A549 (cell line): ENCODE measurements at places on chromosomes 3 and 15.

DNA sequence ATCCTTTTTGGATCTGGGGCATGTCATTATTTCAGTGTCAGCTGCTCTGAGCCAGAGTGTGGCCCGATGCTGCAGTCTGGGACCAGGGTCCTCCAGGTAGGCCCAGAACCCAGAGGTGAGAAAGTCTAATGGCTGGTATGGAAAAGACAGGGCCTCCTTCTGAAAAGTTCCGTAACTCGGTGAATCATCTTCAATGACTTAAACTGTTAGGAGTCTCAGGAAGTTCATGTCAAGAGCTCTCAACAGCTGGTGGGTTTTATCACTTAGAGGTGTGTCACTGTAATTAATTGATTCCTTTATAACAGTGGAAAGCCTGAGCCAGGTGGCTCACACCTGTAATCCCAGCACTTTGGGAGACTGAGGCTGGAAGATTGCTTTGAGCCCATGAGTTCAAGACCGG lies 28.5 kb upstream of the PDE8A start:
- no peak for DNase-seq

GRCh38 chr15:89168316-89168833 lies 53.0 kb downstream of the RLBP1 start:
- no peak for DNase-seq

DNA sequence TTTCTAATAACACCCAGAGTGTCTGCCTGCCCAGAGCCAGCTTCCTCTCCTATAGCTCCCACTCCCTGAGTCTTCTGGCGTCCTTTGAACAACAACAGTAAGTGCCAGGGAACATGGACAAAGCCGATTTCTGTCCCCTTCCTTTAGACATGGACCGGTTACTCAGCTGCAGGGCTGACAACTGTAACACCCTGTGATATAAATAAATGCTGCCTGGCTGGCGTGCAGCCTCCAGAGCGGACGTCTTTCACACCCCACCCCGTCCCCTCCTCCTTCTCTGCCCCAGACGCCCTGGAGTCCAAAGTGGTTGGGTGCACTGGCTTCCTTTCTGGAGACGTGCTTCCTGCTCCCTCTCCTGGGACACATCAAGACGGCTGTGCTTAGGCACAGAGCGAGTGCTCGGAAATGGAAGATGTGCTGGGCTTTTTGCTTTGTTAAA lies 281.9 kb upstream of the LRRFIP2 start:
- no peak for DNase-seq

DNA sequence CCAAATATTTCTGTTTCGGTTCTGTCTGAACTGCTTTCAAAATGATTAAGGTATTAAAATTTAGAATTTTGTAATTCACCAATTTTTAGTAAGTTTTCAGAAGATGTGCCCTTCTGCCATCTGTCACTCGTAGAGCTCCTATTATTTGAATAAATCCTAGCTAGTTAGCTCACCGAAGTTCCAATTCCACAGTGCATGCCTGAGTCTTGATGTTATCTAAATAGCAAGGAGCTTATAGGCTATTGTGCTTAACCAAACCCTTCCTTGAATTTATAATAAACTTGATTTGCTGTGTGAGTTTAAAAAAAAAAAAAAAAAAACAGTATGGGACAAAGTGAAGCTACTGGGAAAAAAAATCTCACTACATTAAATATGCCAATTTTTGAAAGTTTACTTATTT lies 18.7 kb downstream of the ATP13A3 start:
- no peak for DNase-seq

DNA sequence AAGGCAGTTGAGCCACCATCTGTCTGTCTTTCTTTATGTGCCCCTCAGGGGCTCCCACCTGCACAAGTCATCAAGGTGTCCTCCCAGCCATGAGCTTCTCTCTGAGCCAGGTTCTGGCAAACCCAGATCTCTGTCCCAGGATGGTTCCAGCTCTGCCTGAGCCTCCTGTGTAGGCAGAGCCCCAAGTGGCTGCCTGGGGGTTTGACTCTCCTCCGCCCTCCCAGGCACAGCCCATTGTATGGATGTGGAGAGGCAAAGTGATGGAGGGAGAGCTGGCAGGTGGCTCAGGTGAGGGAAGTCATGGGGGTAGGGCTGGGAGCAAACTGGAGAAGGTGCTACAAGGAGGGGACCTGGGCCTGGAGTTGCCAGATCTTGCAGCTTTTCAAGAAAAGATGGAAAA lies 56.9 kb downstream of the GRIP2 start:
- DNase-seq = no peak

DNA sequence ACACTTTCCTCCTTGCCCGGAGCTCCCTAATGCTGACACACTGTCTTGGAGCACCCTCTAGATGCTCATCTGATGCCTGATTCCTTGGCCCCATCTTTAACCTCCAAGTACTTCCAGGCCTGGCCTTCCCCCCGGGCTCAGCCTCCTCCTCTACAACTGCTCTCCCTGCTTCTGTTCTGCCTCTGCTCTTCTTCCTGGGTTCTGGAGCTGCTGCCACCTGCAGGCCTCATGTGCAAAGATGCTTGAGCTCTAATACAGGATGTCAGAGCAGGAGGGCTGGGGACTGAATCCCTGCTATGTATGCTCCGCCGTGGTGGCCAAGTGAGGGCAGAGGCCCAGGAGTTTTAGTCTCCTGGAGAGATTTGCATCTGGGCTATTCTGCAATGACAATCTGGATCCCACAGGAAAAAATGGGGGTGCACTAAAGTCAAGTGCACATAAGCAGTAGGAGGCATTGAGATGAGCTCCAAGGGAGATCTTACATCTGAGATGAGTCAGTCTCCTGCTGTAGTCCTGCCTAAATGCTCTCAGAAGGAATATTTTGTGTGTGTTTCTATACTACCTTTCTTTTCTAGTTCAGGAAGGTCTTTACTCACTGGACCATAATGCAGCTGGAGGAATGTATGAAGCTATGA lies 296.3 kb downstream of the UACA start:
- DNase-seq = peak; percentile 79

- no peak for DNase-seq
Observed at GRCh38 chr15:31207246-31207645, 105.7 kb upstream of the TRPM1 start.

- DNase-seq = no peak
Observed at GRCh38 chr15:100033140-100033857, 300.1 kb upstream of the LYSMD4 start.

DNA sequence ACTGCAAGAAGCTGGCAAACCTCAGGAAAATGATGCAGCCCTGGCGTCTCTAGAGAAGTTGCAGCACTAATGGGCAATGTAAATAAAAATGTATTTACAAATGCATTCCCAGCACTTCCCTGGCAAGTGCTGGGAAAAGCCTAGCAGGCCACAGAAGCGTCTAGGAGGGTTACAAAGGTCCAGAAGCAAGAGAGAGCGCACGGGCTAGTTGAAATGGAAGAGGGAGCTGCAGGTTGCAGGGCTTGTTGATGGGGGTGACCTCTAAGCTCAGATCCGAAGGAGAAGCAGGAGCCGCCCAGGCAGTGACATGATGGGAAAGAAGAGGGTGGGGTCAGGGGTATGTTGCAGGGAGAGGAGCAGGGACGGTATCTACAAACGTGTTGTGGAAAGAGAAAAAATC lies 2.7 kb upstream of the KNL1 start:
- DNase-seq = no peak

GRCh38 chr3:50255251-50255615 lies 13.7 kb upstream of the SEMA3B start:
- DNase-seq = no peak

GRCh38 chr3:198030125-198030524 lies 70.1 kb downstream of the LMLN start:
- DNase-seq = no peak

DNA sequence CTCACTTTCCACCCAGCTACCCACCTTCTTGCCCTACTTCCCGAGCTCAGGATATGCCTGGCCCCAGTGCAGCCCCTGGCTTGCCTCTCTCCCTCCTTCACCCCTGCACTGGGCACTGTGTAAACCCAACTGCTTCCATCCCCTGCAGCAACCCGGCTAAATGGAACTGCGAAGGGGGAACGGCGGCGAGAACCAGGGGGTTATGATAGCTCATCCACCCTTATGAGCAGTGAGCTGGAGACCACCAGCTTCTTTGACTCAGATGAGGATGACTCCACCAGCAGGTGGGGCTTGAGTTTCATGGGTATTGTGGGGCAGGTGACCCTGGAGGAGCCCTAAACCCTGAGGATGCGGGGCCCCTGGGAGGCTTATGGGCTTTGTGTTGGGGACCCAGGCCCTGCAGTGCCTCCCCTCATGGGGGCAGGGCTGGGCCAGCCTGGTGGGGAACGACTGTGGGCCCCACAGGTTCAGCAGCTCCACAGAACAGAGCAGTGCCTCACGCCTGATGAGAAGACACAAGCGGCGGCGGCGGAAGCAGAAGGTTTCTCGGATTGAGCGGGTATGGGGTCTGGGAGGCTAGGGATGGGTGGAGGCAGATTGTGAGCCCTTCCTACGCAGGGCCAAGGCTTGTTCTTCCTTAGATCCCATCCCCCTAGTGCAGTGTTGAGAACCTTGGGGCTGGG lies 9.6 kb downstream of the DVL3 start:
- DNase-seq = no peak

- no peak for DNase-seq
Observed at GRCh38 chr3:74000725-74001124, 376.0 kb upstream of the PDZRN3 start.

DNA sequence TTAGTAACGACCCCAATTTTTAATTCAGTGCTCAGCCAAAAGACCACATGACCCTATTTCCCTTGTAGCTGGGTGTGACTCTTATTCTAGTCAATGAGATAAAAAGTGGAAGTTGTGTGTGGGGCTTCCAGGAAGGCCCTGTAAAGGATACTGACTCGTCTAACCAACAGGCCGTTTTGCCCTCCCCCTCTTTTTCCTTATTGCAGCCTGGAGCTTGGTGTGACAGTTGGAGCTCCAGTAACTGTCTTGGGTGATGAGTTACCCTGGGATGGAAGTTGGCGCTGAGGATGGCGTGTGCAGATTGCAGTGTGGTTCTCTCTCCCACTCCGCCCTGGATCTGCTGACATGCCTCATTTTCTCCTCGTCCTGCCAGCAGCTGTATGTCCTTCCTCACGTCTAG lies 209.3 kb upstream of the PROK2 start:
- DNase-seq = no peak

DNA sequence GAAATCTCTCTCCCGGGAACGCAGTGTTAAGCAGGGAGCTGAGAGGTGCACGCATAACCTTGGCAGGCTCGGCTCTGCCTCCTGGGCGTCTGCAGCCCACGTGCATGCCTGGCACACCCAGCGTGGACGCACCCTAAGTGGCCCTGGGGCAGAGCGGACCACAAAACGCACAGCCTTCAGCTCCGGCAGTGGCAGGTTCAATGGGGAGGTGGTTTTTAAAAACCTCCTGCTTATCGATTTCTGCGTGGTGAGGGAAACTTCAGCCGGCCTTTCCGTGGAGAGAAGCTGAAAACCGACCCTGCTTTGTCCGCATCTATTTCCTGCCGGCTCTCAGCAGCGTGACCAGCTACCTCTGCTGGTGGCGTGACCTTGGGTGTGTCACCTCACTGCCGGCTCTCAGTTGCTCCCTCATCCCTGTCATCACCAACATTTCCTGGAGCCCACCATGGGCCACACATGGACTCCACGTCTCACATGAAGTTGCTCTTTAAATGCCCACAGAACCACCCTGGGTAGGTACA lies 134.8 kb upstream of the MEF2A start:
- DNase-seq = no peak

DNA sequence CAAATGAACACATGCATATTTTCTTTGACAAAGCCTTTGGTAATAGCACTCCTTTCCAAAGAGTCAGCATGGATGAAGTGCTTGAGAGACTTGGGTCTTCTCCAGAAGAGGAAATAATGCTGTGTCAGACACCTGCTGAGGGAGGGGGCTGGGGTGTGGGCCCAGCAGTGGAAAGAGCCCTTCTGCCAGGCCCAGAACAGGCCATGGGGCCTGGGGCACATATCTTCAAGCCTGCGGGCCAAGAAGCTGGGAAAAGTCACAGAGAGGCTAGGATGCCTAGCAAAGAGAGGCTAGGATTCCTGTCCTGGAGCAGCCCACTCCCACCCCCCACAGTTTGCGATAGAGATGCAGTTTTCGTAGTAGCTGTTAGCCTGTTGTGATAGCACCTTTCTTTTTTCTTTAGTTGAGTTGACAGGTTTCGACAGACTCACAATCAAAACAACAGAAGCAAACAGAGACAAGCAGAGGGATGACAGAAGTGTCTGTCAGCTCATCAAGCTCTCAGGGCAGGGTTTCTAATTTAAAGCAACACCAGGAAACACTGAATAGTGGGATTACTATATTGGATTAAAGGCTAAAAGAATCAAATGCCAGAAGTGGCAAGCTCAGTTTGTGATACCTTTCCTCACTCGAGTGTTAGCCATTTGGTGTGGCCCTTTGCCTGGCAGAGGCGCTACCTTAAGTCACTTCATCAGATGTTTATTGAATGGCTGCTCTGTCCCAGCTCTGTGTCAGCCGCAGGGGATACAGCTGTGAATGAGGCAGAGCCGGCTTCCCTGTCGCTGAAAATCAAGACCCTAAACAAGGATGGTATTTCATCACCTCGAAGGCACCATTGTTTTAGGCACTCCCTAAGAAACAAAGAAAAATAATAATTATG lies 19.0 kb downstream of the CMTM7 start:
- no peak for DNase-seq

GRCh38 chr3:68234076-68234780 lies 579.8 kb upstream of the SUCLG2 start:
- DNase-seq = no peak

DNA sequence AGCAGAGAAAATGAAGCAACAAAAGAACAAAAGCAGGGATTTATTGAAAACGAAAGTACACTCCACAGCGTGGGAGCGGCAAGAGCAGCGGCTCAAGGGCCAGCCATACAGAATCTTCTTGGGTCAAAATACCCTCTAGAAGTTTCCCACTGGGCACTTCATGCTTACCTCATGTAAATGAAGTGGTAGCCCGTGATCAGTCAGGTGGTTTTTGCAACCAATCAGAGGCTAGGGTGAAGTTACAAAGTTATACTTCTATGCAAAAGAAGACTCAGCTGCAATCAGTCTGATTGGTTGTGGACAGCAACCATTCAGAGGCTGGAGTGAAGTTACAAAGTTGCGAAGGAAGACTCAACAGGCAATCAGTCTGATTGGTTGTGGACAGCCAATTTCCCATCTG lies 37.8 kb upstream of the TRH start:
- no peak for DNase-seq

- no peak for DNase-seq
Observed at GRCh38 chr3:69539134-69539533, 153.2 kb upstream of the FRMD4B start.

GRCh38 chr3:9206287-9206686 lies 43.2 kb downstream of the SRGAP3 start:
- no peak for DNase-seq

- no peak for DNase-seq
Observed at GRCh38 chr15:43378601-43379000, 7.7 kb downstream of the TUBGCP4 start.

GRCh38 chr3:185705498-185705897 lies 119.3 kb downstream of the IGF2BP2 start:
- DNase-seq = no peak

DNA sequence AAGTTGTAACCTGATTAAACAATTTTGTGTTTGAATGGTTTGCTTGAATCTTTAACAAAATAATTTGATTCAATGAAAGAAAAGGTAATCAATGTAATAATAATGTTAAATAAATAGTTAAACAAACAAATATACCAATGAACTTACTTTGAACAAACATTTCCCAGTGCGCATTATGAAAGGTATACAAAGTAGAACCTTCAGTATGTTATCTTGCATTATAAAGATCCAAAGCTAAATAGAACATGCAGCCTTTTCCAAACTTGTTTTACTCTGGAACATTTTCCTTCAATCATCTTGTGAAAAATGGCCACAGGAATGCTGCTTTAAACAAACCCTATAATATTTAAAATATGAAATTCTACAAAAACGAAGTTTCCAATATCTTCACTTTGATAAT lies 620.0 kb downstream of the NAALADL2 start:
- no peak for DNase-seq
